ENCODE measurements at places on chromosomes 5 and 9.

- DNase-seq, result no peak
Measured at GRCh38 chr5:150457121-150457520, 7.6 kb upstream of the RPS14 start.

- DNase-seq, result no peak
Measured at GRCh38 chr5:135697251-135697958, 118.6 kb upstream of the CXCL14 start.

DNA sequence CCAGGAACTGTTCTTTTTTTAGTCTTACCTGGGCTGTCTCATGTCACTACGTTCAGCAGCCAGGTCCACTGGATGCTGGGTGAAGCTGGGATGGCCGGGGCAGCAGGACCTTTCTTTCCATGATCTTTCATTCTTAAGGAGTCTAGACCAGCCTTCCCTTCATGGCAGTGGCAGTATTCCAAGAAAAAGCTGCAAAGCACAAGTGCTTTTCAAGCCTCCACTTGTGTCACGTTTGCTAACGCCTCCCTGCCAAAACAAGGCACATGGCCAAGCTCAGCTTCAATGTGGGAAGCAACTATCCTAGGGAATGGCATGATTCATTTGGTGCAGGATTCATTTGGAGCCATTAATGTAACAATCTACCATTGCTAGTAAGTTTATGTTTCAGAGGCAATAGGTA, 94.8 kb downstream of the RCL1 start:
- DNase-seq, result peak; percentile 44

- DNase-seq, result no peak
Measured at GRCh38 chr5:170560938-170561337, 57.1 kb downstream of the KCNIP1 start.

DNA sequence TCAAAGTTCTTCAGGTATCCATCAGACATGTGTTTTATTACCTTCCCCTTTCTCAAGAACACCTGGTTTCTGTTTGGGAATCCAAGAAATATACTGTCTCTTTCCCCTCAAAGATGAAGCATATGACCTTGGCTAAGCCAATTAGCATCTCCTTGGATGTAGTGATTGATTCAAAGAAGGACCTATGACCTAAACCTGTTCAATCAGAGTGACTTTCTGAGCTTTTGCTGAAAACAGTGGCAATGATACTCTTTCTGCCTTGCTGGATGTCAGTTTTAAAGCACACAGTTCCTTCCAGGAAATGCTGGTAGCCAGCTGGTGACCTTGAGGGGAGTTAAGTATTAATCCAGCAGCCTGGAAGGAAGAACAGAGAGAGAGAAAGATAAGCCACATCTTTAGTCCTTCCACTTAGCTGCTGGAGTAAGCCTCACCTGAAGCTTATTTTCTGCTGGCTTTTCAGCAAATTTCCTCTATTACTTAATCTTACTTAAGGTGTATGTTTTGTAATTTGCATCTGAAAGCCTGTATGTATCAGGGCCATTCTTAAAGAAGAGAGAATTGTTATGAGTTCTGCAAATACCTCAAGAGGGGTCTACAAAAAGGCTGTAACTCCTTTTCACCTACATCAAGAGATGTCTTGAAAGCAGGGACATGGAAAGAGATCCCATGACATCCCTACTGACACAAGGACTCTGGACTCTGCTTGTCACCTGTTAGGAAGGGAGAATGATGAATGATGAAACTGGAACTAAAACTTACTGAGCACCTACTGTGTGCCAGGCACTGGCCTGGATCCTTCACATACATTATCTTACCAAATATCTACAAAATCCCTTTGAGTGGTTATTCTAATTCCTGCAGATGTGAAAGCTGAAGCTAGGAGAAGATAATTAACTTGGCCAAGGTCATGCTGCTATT, 35.2 kb upstream of the PIK3R1 start:
- DNase-seq, result no peak

- DNase-seq, result no peak
Measured at GRCh38 chr5:35924950-35925722, 13.3 kb downstream of the CAPSL start.

DNA sequence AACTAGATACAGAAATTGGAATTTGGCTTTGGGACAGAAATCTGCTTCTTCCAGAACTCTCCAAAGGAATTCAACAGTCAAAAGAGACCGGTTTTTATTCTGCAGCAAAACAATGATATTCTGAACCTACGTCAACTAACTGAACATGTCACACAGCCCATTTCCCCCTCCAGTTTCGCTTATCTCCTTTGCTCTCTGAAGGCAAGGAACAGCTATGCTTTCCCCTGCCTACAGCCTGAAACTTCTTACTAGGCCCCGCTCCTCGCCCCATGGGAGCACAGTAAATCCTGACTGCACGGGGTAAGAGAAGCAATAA, 488 bp downstream of the SKIC3 start:
- no peak for DNase-seq

GRCh38 chr5:61162832-61163567, 732 bp upstream of the SMIM15 start:
- DNase-seq, result no peak

GRCh38 chr9:12717907-12718306, 24.7 kb downstream of the TYRP1 start:
- no peak for DNase-seq

DNA sequence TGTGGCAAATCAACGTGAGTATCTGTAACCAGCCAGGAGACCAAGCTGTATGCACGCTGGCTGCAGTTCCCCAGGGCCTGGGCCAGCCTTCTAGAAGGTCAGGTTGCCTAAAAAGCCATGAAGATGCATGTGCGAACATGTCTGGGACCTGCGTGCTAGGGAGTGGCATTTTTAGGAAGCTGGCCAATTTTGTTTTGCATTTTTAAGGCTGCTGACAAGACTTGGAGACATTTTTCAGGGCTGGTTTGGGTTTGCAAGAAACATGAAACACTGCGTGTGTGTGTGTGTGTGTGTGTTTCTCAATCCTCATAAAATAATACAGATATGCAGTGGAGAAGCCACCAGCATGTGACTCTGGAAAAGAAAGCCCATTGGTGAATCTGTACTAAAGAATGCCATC, 5.1 kb downstream of the TGFBI start:
- no peak for DNase-seq

All from fibroblast of skin of left biceps (primary cell).